ENCODE measurements at places on chromosomes 13 and 19. TPM values are rescaled to one million over a fixed set of nuclear protein-coding genes. Genes with fewer than 3 reads are reported as not detected.
A peak's percentile ranks its signal among the peaks of the same experiment; 100 is the strongest.

GRCh38 chr13:65959305-65959704, 1270.8 kb downstream of the PCDH9 start:
- H3K27me3 ChIP-seq: no peaks in the 10 kb centered on the region
- no peaks in the 10 kb centered on the region for H3K36me3 ChIP-seq
- no peak overlapping the region for H3K27ac ChIP-seq
- no peaks in the 10 kb centered on the region for H3K4me1 ChIP-seq

DNA sequence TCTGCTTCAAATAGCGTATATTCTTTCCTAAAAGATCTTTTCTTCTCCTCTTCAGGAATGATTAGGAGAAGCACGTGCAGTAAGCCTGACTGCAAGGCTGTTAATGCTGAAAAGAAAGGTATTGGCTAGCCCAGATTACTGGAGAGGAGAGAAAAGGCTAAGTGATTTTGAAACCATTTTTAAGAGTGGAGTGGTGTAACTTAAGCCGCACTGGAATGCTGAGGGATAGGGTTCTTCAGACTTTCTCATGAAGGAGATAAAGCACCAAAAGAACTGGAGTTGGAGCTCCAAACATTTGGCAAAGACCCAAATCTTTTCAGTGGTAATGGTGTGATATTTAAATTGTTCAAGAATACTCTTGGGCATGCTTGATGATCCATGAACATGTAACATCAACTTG, 388.3 kb downstream of the COG6 start:
- H3K4me1 ChIP-seq: no peaks in the 10 kb centered on the region
- H3K27me3 ChIP-seq: no peaks in the 10 kb centered on the region
- H3K27ac ChIP-seq: no peak overlapping the region
- no peak overlapping the region for H3K4me3 ChIP-seq

DNA sequence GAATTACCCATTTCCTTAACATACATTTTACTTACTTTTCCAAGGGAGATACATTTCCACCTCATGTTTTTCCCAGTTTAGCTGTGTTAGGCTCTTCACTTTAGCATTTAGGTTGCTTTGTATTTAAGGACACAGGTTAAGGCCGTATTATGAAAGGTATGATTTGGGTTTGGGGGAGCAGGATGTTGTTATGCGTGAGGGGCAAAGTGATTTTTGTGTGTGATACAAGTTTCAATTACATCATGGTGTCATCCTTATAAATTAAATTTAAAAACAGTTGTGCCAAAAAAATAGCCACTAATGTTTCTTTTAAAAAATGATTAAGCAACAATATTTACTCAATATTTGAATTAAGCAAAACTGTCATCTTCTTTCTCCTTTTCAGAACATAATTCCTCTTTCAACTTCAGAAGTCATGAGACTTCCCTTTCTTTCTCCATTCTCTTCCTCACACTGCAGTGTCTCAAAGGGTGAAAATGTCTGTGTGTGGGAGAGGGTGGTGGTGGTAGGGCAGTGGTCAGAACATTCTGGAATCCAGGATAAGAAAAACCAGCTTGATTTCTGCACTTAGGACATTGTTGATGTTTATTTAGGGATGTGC, 126.2 kb downstream of the KCNRG start:
- no peaks in the 10 kb centered on the region for H3K4me1 ChIP-seq
- H3K27me3 ChIP-seq: no peaks in the 10 kb centered on the region
- no peak overlapping the region for H3K4me3 ChIP-seq
- DNase-seq: no peak

- H3K27me3 ChIP-seq: no peaks in the 10 kb centered on the region
- no peaks in the 10 kb centered on the region for H3K4me1 ChIP-seq
- no peaks in the 10 kb centered on the region for H3K36me3 ChIP-seq
- no peak overlapping the region for H3K4me3 ChIP-seq
- no peak for DNase-seq
These were observed 82.8 kb downstream of the TEX29 start for GRCh38 chr13:111403266-111403665.

DNA sequence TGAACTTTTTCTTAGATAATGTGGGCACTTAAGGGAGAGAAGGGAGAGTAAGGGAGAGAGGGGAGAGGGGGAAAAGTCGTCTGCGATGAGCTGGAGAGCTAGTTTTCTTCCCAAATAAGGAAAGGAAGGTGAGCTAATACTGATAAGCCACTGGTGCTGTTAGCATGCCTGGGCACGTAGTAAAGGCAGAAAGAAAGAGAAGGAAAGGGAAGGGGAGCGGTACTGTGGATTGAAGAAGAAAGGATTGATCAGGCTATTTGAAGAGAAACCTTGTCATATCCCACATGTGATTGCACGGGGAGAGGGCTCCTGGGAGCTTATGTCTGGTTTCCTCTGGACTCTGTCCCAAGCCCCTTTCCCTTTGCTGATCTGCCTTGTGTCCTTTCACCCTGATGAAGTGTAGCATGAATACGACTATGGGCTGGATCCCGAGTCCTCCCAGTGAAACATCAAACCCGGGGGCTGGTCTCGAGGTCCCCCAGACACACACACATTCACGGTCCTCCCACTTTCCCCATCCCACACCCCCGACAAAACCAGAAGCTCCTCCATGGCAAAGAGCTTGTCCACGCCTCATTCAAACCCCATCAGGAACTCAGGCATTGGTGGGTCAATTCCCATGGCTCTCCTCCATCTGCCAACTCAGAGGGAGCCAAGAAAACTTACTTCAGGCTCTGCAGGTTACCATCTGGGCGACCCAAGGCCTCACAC, 30.6 kb downstream of the NLRP13 start:
- H3K4me3 ChIP-seq: no peak overlapping the region
- no peaks in the 10 kb centered on the region for H3K27me3 ChIP-seq
- DNase-seq: no peak
- H3K27ac ChIP-seq: no peak overlapping the region

DNA sequence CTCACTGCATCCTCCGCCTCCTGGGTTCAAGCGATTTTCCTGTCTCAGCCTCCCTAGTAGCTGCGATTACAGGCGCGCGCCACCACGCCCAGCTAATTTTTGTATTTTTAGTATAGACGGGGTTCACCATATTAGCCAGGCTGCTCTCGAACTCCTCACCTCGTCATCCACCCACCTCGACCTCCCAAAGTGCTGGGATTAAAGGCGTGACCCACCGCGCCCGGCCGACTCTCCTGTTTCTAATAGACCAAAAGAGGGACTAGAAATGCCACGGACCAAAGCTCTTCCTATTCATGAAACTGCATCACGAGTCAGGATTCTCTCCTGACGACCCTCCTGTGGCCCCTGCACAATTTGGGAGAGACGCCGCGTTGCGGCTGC, 563 bp downstream of the ZNF43 start:
- H3K27me3 ChIP-seq: no peaks in the 10 kb centered on the region
- no peak for DNase-seq
- H3K4me1 ChIP-seq: no peaks in the 10 kb centered on the region
- peak overlapping the region; percentile 70 for H3K27ac ChIP-seq
- peak overlapping the region; percentile 22 for H3K4me3 ChIP-seq
- no peaks in the 10 kb centered on the region for H3K36me3 ChIP-seq

DNA sequence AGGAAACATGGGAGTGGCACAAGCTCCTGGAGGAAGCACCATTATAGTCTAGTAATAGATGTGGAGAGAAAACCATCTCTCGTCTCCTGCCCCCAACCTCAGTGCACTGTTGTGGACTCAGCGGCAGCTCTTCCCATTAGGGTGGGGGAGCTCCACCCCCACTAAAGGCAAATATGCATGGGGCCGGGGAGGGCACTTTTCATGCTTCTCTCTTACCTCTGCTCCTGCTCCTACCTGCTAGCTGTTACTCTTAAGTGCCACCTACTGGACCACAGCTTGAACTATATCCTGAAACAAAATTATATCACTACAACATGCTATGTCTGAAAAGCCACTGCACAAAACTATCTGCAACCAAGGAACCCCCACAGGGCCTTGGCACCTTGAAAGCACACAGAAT, 112.6 kb upstream of the DACH1 start:
- no peak for DNase-seq
- no peaks in the 10 kb centered on the region for H3K27me3 ChIP-seq
- no peaks in the 10 kb centered on the region for H3K4me1 ChIP-seq
- H3K27ac ChIP-seq: no peak overlapping the region

DNA sequence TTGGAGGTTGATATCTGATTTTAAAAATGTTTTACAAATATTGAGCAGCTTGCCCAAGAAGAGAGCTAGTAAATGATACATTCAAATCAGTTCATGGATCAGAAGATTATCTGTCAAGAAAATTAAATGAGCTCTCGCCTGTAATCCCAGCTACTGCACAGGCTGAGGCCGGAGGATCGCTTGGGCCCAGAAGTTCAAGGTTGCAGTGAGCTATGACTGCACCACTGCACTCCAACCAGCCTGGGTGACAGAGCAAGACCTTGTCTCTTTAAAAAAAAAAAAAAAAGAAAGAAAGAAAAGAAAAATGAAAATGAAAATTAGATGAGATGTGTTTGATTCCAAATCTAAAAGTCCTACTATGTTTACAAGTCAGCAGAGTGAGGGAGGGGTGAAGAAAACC, 2.4 kb downstream of the SPART start:
- DNase-seq: no peak
- H3K36me3 ChIP-seq: no peaks in the 10 kb centered on the region
- no peaks in the 10 kb centered on the region for H3K27me3 ChIP-seq
- H3K4me3 ChIP-seq: no peak overlapping the region
- peaks cover 4% of the 10 kb centered on the region for H3K4me1 ChIP-seq

DNA sequence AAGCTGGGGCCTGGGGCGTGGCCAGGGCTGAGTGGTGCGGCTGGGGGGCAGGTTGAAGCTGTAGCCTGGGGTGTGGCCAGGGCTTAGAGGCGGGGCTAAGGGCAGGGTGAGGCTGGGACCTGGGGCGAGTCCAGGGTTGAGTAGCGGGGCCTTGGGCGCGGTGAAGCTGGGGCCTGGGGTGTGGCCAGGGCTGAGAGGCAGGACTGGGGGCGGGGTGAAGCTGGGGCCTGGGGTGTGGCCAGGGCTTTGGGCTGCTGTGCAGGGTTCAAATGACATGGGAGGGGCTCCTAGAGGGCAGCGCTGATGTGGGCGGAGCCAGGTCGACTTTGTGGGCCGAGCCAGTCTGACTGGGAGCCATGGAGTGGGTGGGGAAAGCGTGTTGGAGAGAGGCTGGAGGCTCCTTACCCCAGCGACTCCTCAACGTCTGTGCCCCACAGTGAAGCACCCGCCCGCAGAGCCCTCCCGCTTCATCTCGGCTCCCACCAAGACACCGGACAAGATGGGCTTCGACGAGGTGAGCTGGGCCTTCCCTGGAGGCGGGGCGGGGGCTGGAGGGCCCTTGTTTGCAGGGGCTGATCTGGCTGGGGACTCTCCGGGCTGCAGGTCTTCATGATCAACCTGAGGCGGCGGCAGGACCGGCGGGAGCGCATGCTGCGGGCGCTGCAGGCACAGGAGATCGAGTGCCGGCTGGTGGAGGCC, 21.5 kb downstream of the COLGALT1 start:
- no peak overlapping the region for H3K4me3 ChIP-seq
- H3K4me1 ChIP-seq: no peaks in the 10 kb centered on the region
- peaks cover 43% of the 10 kb centered on the region for H3K36me3 ChIP-seq

DNA sequence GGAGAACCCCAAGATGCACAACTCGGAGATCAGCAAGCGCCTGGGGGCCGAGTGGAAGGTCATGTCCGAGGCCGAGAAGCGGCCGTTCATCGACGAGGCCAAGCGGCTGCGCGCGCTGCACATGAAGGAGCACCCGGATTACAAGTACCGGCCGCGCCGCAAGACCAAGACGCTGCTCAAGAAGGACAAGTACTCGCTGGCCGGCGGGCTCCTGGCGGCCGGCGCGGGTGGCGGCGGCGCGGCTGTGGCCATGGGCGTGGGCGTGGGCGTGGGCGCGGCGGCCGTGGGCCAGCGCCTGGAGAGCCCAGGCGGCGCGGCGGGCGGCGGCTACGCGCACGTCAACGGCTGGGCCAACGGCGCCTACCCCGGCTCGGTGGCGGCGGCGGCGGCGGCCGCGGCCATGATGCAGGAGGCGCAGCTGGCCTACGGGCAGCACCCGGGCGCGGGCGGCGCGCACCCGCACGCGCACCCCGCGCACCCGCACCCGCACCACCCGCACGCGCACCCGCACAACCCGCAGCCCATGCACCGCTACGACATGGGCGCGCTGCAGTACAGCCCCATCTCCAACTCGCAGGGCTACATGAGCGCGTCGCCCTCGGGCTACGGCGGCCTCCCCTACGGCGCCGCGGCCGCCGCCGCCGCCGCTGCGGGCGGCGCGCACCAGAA, 1.1 kb downstream of the SOX1 start:
- peak overlapping the region; percentile 19 for H3K4me3 ChIP-seq
- no peaks in the 10 kb centered on the region for H3K36me3 ChIP-seq
- no peak for DNase-seq

GRCh38 chr13:97566907-97567306, 132.9 kb downstream of the RAP2A start:
- H3K36me3 ChIP-seq: no peaks in the 10 kb centered on the region
- DNase-seq: no peak
- no peak overlapping the region for H3K4me3 ChIP-seq
- no peak overlapping the region for H3K27ac ChIP-seq
- H3K27me3 ChIP-seq: no peaks in the 10 kb centered on the region

GRCh38 chr19:3375221-3376090, 9.1 kb downstream of the NFIC start:
- H3K36me3 ChIP-seq: no peaks in the 10 kb centered on the region
- no peak for DNase-seq
- peak overlapping the region; percentile 31 for H3K4me3 ChIP-seq
- H3K4me1 ChIP-seq: peaks cover 11% of the 10 kb centered on the region

GRCh38 chr19:18700501-18701249, 17.2 kb downstream of the CRTC1 start:
- peak overlapping the region; percentile 68 for H3K27ac ChIP-seq
- DNase-seq: no peak
- no peaks in the 10 kb centered on the region for H3K27me3 ChIP-seq
- peak overlapping the region; percentile 13 for H3K4me3 ChIP-seq
- no peaks in the 10 kb centered on the region for H3K36me3 ChIP-seq

GRCh38 chr19:13153569-13154240, 3.5 kb downstream of the IER2 start:
- H3K27ac ChIP-seq: peak overlapping the region; percentile 100
- H3K4me1 ChIP-seq: peaks cover 20% of the 10 kb centered on the region
- no peaks in the 10 kb centered on the region for H3K27me3 ChIP-seq
- peak overlapping the region; percentile 71 for H3K4me3 ChIP-seq

- H3K4me1 ChIP-seq: peaks cover 8% of the 10 kb centered on the region
- DNase-seq: no peak
- no peak overlapping the region for H3K4me3 ChIP-seq
These were observed 102.6 kb upstream of the MYCBP2 start for GRCh38 chr13:77429320-77430142.

DNA sequence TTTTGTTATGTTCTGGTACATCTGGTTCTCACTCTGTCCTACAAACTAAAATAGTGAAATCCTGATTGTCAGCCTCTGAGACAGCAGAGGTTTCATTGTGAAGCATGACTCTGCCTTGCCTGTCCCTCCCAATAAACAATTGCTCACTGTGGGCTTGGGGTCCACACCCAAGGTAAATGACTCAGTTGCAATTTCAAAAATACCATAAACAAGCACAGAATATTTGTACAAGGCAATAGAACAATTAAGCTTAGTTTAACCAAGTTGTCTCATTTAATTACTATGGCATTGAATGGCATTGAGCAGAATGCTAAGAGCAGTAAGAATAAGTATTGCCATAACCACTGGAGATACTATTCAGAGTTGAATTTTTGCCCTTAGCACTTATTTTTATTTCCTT, 353.6 kb downstream of the SPRY2 start:
- no peaks in the 10 kb centered on the region for H3K4me1 ChIP-seq
- H3K4me3 ChIP-seq: no peak overlapping the region
- no peak overlapping the region for H3K27ac ChIP-seq
- no peaks in the 10 kb centered on the region for H3K36me3 ChIP-seq

Gene KATNAL1
- polyA plus RNA-seq: 2.7 TPM

Gene ZNF700
- 3.1 TPM for polyA plus RNA-seq

Gene ELAVL3
- polyA plus RNA-seq: not detected

Gene DOCK6
- polyA plus RNA-seq: 13.2 TPM

Gene ICAM4
- 0.05 TPM for polyA plus RNA-seq

Gene DZIP1
- polyA plus RNA-seq: 0.73 TPM

Gene ZNF433
- 1.3 TPM for polyA plus RNA-seq

Gene SMIM44
- polyA plus RNA-seq: not detected

Gene F10
- 199 TPM for polyA plus RNA-seq

Measured in liver (tissue), 10 donors.